Gastroesophageal sphincter (tissue), 4 donors: ENCODE measurements at places on chromosomes 3 and 15. TPM values are rescaled to one million over a fixed set of nuclear protein-coding genes. Genes with fewer than 3 reads are reported as not detected.

DAPK2 gene
- total RNA-seq = 4.4 TPM

LRTM1 gene
- total RNA-seq = not detected

GOLGA8R gene
- total RNA-seq = 4.0 TPM

AZI2 gene
- 68.7 TPM for total RNA-seq

P2RY1 gene
- 1.1 TPM for total RNA-seq

PLA2G4F gene
- total RNA-seq = 0.16 TPM

ALDH1L1 gene
- 67.9 TPM for total RNA-seq

MED12L gene
- total RNA-seq = 0.77 TPM

CYP1A2 gene
- not detected for total RNA-seq

ZPLD1 gene
- not detected for total RNA-seq

TJP1 gene
- 105 TPM for total RNA-seq

REC114 gene
- not detected for total RNA-seq

RAD51 gene
- not detected for total RNA-seq

SERPINI1 gene
- 1.9 TPM for total RNA-seq

SH2D7 gene
- not detected for total RNA-seq

DAZL gene
- not detected for total RNA-seq

TM6SF1 gene
- 2.3 TPM for total RNA-seq

SATB1 gene
- total RNA-seq = 43.9 TPM

SLC15A2 gene
- 7.1 TPM for total RNA-seq

KLF15 gene
- total RNA-seq = 95.4 TPM

GAP43 gene
- total RNA-seq = 1.1 TPM

GREM1 gene
- 202 TPM for total RNA-seq

RPP25 gene
- 6.2 TPM for total RNA-seq

SCN5A gene
- 0.81 TPM for total RNA-seq

ISLR2 gene
- 0.54 TPM for total RNA-seq

GP5 gene
- not detected for total RNA-seq
